ENCODE measurements at places on chromosomes 4 and X.

- no peak for DNase-seq
Measured at GRCh38 chr4:41121906-41122305, 92.4 kb downstream of the APBB2 start.

GRCh38 chr4:185869427-185869826 lies 57.4 kb upstream of the SORBS2 start:
- DNase-seq: no peak

- DNase-seq: no peak
Measured at GRCh38 chr4:168551945-168552695, 55.3 kb downstream of the PALLD start.

DNA sequence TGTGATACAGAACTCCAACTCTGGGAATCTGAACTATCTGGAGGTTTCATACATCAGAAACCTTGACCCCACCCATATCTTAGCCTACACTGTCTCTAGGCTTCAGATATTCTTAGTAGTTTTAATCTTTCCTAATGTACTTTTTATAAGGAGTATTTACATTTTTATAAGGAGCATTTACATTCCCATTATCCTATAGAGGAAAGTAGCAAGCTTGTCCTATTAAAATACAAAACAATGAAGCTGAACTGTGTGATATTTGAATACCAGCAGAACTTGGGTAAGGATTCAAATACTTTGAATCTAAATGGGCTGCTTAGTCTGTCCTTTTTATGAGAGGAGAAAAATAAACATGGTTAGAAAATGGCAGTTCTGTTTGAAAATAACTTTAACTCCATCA lies 247.4 kb downstream of the FMR1NB start:
- no peak for DNase-seq

- no peak for DNase-seq
Measured at GRCh38 chr4:115149106-115149505, 35.7 kb upstream of the NDST4 start.

DNA sequence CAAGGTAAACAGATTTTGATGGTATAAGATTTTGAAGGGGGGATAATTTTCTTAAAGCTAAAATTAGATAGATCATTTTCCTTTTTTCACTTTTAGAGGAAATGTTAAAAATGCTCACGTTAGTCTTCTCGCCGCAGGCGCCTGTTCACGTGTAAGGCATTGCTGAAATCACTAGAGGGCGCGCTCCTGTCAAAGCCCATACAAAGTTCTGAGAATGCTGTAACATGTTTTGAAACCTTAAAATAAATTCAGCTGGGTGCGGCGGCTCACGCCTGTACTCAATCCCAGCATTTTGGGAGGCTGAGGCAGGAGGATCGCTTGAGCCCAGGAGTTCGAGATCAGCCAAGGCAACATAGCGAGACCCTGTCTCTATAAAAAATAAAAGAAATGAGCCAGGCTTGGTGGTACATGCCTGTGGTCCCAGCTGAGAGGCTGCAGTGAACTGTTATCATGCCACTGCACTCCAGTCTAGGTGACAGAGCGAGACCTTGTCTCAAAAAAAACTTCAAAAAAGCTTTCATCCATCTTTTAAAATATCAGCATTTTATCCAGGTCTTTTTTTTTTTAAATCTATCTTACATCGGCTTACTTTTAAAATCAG lies 138.0 kb downstream of the RBMX2 start:
- DNase-seq: peak; percentile 25

- no peak for DNase-seq
Measured at GRCh38 chrX:143081231-143081630, 55.5 kb downstream of the SPANXN4 start.

DNA sequence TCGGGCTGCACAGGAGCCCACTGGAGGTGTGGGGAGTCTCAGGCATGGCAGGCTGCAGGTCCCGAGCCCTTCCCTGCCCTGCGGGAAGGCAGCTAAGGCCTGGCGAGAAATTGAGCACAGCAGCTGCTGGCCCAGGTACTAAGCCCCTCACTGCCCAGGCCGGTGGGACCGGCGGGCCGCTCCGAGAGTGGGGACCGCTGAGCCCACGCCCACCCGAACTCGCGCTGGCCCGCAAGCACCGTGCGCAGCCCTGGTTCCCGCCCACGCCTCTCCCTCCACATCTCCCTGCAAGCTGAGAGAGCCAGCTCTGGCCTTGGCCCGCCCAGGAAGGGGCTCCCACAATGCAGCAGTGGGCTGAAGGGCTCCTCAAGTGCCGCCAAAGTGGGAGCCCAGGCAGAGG lies 82.0 kb upstream of the NEIL3 start:
- DNase-seq: no peak

- DNase-seq: no peak
Measured at GRCh38 chrX:137033774-137034507, at the start of gene GPR101. GPR101 (minus strand) TSS chrX:137033995; CDS start chrX:137031674, 2,321 bp downstream.

GRCh38 chr4:9936129-9936644 lies 85.1 kb downstream of the SLC2A9 start:
- no peak for DNase-seq

DNA sequence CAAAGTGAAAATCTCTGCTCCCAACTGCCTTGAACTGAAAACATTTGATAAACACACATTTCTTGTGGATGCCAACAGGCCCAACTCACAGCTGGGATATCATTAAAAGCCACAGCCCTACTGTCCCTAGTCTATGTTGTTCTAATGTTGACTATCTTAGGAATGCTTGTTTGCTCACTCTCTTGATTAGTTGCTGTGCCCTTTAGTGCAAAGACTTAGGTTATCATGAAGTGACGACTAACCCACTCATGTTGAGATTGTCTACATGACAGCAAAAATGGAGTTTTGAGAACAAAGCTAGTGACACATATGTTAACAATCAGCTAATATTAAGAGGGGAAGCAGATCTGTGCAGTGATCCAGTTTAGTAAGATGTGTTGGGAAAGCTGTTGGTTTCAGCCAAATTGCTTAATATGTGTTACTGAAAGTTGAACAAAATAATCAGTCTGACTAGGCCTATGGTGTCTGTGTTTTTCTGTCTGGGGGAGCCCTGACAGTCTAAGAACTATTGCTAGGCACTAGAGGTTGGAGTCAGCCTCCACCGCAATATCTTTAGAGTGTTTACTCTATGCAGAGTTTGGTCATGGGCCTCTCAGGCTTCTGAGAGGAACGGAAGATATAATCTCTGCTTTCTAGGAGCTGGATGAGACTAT lies 125.5 kb downstream of the ATG4A start:
- DNase-seq: no peak

GRCh38 chr4:99635601-99636000 lies 22.0 kb downstream of the C4orf54 start:
- no peak for DNase-seq

DNA sequence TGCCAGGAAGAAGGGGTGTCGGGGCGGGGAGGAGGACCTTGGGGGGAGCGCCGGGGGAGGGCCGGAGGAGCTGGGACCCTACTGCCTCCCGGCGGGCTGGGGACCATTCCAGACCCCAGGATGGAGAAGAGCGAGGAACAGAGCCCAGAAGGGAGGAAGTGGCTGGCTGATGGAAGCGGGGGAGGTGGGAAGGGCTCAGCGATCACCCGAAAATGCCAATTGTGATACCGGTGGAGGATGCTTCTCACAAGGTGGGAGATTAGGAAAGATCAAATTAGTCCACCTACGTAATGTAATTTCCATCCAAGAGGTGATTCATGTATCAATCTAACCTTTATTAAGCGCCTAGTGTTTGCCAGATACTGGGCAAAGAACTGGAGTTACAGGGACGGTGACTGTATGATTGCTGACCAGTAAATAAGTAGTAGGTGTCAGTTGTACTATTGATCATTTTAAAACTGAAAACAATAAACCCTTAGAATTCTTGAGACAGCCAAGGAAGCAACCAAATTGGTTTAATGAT lies 452 bp upstream of the RAI2 start:
- no peak for DNase-seq
